Caudate nucleus (tissue), 63 donors: ENCODE measurements at places on chromosomes 2 and 18.
A peak's percentile ranks its signal among the peaks of the same experiment; 100 is the strongest.

- no peak for DNase-seq
These were observed 88.0 kb downstream of the GALR1 start for GRCh38 chr18:77337604-77338003.

GRCh38 chr2:46812361-46813019, 103.1 kb downstream of the MCFD2 start:
- no peak for DNase-seq

DNA sequence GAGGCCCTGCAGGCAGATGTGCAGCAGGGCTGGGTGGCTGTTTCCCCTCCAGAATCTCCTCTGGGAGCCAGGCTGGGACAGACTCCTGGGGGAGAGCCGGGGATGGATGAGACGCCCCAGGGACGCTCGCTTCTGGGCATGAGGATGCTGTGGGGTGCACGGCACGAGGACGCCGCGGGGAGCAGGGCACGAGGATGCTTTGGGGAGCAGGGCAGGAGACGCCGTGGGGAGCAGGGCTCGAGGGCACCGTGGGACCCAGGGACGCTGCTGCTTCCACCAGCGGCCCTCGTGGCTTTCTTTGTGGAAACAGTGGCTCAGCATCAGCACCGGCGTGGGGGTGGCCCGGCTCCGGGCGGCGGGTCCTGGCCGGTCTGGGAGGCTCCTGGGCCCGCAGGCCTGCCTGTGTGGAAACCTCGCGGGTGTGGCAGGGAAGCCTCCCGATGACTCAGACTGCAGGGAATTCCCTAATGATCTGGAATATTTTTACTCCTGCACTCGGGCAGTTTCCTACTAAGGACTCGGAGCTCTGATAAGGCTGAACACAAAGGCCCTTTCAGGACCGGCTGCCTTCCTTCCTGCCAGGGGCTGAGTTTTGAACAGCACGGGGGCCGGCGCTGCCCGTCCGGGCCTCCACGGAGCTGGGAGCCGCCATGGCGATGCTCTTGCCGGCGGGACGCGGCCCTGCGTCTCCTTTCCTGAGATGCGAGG, 62.6 kb downstream of the NFATC1 start:
- DNase-seq = no peak

GRCh38 chr2:72274380-72274797, 126.7 kb upstream of the CYP26B1 start:
- no peak for DNase-seq

DNA sequence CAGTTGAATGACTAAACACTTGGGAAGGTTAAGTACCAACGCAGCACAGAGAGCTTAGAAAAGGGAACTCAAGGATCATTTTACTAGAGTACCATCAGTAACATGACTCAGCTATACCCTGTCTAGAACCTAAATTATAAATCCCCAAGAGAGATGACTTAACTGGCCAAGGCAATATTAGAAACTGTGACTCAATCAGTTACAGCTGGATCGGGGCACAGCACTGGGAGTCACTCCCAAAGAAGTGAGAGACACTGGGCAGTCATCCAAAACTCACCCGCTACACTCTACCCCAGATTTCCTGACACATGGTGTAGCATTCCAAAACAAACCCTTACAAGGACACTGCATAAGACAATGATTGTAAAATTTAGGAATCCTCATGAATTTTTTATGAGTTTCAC, 17.7 kb downstream of the IWS1 start:
- peak; percentile 20 for DNase-seq

DNA sequence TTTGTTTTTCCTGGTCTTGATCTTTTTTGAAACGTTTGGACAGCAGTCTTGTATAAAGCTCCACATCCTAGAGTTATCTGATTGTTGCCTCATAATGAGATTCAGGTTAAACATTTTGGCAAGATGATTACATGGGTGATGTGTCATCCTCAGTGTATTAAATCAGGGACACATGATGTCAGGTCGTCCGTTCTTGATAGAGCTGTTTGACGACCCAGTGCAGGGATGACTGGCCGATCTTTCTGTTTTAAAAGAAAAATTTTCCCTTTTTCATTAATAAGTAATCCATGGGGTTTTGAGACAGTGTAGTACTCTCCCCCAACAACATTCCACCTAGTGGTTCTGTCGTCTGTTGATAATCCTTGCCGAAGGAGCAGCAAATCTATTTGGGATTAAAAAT, 44.5 kb upstream of the SERPINB2 start:
- DNase-seq = no peak
